ENCODE measurements at places on chromosomes 3 and 15.

GRCh38 chr3:178059119-178059518, 477.1 kb upstream of the KCNMB2 start:
- no peak for DNase-seq

GRCh38 chr3:4138786-4139431, 164.3 kb upstream of the SETMAR start:
- DNase-seq: no peak

- DNase-seq: no peak
These were observed 80.1 kb upstream of the DGKG start for GRCh38 chr3:186442162-186442561.

DNA sequence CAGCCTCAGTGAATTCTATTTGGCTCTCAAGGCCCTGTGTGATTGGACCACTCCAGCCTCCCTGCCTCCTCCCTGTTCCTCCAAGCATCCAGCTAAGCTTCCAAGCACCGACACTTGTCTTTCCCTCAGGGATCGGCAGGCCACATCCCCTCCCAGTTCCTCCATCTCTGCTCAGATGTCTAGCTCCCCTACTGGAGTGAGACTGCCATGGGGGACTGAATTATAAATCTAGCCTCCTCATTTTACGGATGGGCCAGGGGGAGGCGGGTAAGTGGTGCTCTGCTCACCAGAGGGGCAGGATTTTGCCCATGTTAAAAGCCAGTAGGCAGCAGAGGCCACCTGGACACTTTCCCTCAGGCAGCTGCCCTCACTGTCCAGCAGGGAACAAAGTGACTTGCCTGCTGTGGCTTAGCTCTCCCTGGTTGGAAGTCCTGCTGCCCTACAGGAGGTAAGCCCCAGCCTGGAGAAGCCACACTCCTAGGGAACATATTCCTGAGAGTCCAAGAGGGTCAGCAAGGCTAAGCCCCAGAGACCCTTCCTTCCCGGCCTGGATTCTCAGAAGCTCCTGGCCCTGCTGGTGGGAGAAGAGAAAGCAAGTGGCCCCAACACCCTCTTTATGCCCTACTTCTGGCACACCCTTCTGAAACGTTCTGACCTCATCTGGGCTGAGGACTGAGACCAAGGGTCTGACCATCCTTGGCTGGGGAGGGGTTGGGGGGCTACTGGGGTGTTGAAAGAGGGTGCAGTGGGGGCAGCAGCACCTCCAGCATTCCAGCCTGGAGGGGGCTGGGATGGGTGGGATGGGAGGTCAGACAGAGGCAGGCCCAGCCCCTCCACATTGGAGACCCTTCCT, 9.1 kb upstream of the HHATL start:
- no peak for DNase-seq

DNA sequence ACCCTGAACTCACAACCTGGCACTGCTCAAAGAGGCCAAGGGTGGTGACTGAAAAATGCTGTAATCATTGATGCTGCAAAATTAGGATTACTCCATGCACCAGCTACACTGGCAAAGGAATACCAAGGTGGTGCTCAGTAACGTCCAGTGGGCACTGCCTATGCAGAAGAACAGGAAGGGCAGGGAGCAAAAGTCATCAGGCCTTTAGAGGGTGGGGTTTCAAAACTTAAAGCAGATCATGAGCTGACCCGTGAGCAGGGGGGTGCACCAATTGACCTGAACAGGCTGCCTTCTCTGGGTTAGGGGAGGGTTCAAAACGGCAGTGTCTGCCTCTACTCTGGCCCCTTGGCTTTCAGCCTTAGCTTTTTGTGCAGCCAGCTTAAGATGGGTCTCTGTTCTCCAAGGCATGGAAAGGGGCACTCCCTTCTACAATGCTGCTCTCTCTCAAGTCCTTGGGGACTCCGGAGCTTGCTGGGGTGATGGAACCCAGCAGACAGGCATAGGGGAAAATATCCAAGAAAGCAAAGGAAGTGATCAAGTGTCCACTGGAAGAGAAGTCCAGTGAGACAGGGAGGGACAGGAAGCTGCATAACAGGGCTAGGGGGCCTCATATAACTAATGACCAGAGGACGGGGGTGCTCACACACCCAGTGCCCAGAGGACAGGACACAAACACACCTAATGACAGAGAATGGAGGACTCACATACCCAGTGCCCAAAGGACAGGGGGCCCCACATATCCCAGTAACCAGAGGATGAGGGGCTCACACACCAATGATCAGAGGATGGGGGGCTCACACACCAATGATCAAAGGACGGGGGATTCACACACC, 11.4 kb downstream of the RAB6B start:
- DNase-seq: no peak

GRCh38 chr3:14923476-14923875, 23.9 kb upstream of the NR2C2 start:
- no peak for DNase-seq

DNA sequence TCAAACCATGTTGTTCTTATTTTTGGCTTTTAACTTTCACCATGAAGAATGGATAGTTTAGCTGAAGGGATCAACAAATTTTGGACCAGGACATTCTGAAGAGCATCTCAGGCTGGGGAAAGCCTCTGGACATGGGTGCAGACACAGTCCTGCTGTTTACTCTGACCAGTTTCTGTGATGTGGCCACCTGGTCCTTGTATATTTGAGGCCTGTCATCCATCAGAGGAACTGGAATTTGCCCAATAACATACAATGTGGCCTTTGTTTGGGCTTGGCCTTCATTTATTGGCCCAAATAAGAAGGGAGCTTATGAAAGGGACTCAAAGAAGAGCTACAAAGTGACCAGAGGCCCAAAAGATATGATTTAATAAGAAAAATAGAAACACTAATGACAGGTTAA, 127.9 kb downstream of the MYRIP start:
- DNase-seq: no peak

DNA sequence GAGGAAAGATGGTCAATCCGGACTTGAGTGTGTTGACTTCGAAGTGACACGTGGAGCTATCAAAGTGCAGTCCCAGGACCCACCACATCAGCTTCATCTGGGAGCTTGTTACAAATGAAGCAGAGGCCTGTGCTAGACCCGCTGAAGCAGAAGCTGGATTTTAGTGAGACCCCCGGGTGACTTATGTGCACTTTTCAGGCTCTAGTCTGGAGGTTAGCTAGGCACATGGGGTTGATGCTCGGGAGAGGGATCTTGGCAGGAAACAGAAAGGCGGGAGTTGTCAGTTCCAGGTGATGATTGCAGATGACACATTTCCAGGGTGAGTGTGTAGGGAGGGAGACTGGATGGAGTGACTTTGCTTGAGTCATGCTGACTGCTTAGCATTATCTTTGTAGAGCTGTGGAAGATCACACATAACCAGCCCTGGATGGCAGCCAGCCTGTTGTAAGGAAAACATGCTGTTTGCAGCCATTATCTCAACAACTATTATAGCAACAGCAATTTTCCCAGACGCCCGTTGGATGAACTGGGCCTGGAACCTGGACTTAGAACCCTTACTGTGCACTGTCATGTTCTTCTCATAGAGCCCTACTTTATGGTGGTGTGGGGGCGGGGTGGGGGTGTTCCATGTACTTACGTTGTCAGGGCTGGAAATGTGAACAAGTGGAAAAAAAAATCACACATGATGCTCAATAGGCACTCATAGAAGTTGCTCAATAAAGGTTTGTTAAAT, 122.4 kb downstream of the THSD4 start:
- no peak for DNase-seq

GRCh38 chr3:68060191-68060590, 405.8 kb upstream of the SUCLG2 start:
- no peak for DNase-seq

GRCh38 chr3:146705225-146705624, 100.1 kb upstream of the PLSCR5 start:
- DNase-seq: no peak

GRCh38 chr3:15403495-15403894, 23.8 kb downstream of the METTL6 start:
- DNase-seq: no peak

GRCh38 chr3:159520638-159521037, 468.0 kb upstream of the IL12A start:
- no peak for DNase-seq

DNA sequence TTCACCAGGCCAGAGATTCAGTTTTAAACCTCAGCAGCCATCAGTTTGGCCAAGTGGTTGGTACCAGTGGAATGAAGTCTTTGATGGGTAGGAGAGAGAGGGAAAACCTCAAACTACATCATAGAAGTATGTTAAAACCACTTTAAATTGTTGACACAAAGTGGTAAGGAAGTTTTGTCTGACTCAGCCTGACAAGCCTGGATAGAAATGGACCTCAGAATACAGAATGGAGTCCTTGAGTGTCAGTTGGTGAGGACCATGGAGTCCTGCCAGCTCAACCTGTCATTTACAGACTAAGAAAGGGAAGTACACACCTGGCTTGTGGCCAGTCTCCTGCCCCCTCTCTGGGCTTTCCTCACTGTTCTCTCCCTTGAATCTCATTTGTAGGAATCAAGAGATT, 12.1 kb downstream of the EAF1 start:
- no peak for DNase-seq

DNA sequence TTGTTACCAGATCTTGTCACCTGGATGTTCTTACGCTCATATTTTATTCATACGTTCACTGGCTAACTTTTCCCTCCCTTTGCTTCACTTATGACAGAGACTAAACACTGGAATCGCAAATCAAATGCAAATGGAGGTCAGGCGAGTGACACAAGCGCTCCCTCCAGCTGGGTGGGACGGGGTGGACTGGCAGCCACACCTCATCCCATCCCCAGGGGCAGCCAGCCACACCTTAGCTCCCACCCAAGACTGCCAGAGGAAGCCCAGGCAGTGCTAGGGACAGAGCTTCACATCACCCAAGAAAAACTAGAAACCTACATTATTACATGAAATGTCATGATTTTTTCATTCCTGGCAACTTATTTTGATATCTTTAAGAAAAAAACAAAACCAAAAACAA, 366.2 kb downstream of the ERC2 start:
- no peak for DNase-seq

DNA sequence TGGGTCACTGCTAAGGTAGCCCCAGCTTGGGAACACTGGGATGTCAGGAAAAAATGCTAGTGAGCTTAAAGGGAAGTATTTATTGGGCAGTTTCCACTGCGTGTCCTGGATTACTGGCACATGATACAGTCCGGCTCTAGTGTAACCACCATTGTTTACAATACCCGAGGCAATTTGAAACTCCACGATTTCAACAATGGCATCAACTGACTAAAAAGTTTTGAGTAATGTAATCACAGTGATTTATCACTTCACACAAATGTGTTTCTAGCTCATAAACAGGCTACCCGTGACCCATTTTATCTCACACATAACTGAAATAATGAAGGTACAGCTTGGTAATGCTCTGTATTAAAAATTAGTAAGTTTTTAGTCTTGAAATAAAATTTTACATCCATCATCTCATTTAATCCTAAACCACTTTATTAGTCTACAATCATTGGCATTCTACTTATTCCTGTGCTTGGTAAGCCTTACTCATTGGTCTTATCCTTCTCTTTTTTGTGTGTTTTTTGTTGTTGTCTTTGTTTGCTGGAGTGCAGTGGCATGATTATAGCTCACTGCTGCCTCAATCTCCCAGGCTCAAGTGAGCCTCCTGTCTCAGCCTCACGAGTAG, 7.6 kb downstream of the ZMAT3 start:
- DNase-seq: no peak

DNA sequence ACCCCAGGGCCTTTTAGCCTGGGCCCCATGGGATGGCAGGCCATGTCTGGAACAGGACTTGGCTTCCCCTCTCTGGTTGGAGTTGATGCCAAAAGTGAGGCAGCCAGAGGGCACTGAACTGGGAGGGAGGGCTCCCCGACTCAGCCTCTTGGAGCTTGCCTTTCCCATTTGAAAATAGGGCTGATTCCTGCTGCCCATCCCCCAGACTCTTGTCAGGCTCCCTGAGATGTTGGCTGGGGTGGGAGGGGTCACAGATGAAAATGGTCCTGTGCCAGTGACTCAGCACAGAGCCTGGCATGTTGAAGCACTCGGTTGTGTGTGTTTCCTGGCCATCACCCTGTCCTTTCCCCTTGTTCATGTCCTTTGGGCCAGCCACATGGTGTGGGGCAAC, 6.6 kb downstream of the PPCDC start:
- DNase-seq: no peak

DNA sequence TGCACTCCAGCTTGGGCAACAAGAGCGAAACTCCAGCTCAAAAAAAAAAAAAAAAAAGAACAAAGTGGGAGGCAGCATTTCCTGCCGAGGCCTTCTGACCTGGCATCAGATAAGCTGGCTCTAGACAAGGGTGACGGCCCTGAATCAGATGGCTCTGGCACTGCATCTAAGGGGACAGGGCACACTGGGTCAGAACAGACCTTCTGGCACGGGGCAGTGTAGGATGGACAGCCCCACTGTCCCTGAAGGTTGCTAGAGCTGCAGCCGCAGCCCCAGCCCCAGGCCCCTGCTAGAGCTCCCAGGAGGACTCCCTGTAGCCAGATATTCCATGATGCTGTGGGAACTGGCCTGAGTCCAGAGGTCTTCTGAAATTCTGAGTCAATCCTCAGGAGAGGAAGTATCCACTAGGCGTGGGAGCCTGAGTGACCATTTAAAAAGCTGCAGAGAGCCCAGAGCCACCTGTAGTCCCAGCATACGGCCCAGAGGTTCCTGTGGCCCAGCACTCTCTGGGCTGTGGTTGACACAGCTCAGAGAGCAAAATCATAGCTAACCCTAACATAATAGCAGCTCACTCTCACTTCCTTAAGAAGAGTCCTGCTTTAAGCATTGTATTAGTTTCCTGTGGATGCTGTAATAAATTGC, 69.2 kb upstream of the MFGE8 start:
- no peak for DNase-seq

DNA sequence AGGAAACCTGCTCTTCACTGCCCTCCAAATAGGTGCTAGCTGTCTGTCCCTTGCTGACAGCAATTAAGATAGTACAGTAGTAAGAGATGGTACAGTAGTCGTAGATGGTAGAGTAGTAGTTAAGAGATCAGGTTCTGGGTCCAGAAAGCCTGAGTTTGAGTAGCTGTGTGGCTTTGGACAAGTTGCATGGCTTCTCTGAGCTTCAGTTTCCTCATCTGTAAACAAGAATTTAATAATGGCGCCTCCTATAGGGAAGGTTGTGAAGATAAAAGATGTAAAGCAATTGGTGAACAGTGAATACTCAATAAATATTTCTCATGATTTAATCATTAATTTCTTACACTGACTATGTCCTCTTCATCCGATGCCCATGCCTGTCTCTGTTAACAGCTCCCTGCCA, 86.9 kb upstream of the BCL6 start:
- no peak for DNase-seq

Measured in activated CD8-positive, alpha-beta memory T cell treated with anti-CD3 and anti-CD28 coated beads, Interleukin-2, amount 10 ng/mL, durations not matched to agents 7 days and 5 days (primary cell).